ENCODE measurements at places on chromosomes 1 and 21.

DNA sequence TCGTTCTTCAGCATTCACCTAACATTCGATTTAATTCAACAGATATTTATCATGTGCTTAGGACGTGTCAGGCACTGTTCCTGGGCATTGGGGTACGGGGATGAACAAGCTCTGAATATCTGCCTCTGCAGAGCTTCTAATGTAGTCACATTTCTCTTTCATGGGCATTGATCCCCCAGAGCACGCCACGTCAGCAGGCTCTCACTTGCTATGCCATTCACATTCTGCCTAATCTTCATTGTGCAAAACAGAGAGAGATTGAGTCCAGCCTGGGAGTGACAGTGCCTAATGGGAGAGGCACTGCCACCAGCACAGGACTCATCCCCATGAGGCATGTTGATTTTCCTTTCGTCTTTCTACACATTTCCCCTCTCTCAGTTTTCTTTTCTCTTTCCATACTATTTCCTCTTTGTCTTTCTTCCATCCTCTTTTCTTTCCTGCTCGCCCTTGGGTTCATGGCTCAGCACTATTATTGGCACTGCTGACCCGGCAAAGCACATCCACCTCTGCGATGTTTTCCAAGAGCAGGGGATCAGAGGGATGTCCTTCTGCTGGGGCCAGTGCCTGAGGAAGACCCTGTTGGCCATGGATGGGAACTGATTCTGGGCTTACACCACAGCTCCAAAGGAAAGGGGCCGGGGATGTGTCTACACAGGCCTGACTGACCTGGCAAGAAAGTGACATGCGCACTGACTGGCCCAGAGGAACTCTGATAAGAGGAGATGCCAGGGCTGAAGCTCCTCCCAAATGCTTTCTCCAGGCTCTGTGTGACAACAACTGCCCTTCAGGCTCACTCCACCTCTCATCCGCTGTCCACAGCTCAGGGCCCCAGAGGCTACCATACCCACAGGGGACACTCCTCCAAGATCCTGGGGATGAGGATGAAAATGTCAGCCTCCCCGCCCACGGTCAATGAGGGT is 195.9 kb downstream of the TOMM20 start:
- DNase-seq, result no peak

- DNase-seq, result no peak
Measured at GRCh38 chr1:119372503-119373086, 4.0 kb downstream of the HAO2 start.

GRCh38 chr1:8523666-8524206 is 205.8 kb downstream of the SLC45A1 start:
- DNase-seq, result no peak

- no peak for DNase-seq
Measured at GRCh38 chr1:85952460-85952859, 204.1 kb downstream of the COL24A1 start.

- no peak for DNase-seq
Measured at GRCh38 chr1:5579966-5580365, 412.3 kb downstream of the NPHP4 start.

GRCh38 chr1:20931930-20932436 is 144.9 kb upstream of the HP1BP3 start:
- DNase-seq, result no peak
